ENCODE measurements at places on chromosomes 5 and 9. TPM values are rescaled to one million over a fixed set of nuclear protein-coding genes. Genes with fewer than 3 reads are reported as not detected.

- no peak for DNase-seq
Observed at GRCh38 chr5:171637811-171638210, 147.8 kb upstream of the SMIM23 start.

DNA sequence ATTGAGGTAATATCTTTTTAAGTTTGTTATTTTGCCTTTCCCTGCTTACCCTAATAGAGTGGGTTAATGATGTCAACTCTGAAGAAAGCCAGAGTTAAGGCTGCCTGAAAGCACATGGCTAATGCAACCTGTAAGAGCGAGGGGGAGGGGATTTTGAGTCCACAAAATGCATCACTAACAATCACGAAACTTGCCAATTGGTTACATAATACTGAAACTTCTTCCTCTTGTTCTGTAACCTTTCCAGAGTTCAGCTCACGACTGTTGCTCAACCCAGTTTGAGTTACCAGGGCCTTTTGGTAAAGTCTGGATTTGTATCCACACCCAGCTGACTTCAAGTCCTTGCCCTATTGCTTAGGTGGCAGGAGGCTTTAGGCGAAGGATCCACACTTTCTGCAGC, 308.8 kb downstream of the EFNA5 start:
- no peak for DNase-seq

DNA sequence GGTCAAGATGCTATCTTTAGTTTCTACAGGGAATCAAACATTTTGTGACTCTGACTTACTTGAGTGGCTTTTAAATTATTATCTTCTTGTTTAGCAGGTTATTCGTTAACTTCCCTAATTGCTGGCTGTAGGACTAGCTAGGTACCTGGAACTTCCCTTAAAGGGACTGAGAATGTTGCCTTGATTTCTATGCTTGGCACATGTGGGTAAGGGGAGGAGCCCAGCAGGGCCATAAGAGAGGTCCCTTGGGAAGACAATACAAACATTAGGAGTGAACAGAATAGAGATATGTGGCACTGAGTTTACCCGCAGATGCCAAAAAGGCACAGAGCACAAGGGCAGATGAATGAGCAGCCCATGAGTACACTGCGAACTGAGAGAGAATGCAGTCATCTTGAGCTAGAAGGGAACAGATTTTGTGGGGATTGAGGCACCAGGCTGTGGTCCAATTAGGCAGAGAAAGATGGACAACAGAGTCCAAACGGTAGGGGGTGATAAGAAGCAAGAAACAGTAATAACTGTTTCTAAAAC, 9.8 kb downstream of the CKMT2 start:
- no peak for DNase-seq

- no peak for DNase-seq
Observed at GRCh38 chr9:6199596-6199995, 16.0 kb upstream of the IL33 start.

GRCh38 chr5:1130218-1130946, 18.5 kb upstream of the SLC12A7 start:
- DNase-seq, result no peak

DNA sequence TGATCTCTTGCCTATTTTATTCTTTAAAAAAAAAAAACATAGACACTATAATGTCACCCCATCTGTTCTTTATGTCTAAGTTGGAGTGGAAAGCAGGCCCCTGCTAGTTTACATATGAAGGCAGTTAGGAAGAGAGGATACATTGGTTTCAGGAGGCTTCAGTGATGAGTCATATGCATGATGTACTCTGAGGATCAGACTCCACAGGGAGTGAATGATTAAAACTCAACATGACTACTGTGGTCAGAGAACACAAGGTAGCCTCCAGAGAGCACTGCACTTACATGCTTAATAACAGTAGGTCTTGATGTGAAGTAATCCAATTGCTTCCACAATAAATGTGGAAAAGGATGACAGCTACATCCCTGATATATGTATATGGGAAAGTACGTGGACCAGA, 22.7 kb upstream of the FSTL4 start:
- DNase-seq, result no peak

DNA sequence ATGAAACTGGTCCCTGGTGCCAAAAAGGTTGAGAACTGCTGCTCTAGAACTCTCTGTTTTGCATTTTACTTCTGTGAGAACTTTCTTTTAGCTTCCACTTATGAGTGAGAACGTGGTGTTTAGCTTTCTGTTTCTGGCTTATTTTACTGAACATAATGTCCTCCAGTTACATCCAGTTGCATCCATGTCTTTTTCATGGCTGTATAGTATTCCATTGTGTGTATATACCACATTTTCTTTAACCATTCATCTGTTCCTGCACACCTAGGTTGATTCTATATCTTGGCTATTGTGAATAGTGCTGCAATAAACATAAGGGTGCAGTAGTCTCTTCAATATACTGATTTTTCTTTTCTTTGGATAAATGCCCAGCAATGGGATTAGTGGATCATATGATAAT, 165.7 kb downstream of the NPR3 start:
- DNase-seq, result no peak

DNA sequence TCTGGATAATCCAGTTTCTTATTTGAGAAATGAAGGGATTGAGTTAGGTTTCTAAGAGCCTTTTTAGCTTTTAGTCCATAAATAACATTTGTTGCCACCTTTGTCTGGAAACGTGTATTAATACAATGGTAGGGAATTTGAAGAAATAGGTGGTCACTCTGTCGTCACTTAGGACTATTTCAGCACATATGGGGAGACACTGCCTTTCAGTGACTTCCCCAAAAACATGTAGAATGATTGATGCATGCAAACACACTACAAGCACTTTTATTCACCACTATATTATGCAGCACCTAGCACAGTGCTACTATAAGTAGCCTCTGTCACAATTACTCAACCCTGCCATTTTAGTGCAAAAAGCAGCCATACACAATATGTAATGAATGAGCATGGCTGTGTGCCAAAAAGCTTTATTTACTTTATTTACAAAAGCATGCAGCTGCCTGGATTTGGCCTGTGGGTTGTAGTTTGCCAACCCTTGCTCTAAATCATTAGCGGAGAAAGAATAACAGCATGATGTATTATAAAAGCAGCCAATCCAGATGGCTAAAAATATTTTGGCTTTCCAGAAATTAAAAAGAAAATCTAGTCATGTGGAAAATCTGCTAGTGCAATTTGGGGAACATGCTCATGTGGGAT, 154.2 kb upstream of the HMHB1 start:
- no peak for DNase-seq

- no peak for DNase-seq
Observed at GRCh38 chr5:135462304-135462703, 10.2 kb upstream of the TIFAB start.

The AP3B1 gene
- 32.7 TPM for total RNA-seq

The C5orf34 gene
- total RNA-seq, result 0.35 TPM

The CD274 gene
- total RNA-seq, result 12.4 TPM

The SPINK4 gene
- not detected for total RNA-seq

The SHISAL2B gene
- not detected for total RNA-seq

Data from left cardiac atrium (tissue), 4 donors.